ENCODE measurements at places on chromosomes 5 and 9.

GRCh38 chr5:142095651-142096330, 12.8 kb upstream of the NDFIP1 start:
- no peak for DNase-seq

DNA sequence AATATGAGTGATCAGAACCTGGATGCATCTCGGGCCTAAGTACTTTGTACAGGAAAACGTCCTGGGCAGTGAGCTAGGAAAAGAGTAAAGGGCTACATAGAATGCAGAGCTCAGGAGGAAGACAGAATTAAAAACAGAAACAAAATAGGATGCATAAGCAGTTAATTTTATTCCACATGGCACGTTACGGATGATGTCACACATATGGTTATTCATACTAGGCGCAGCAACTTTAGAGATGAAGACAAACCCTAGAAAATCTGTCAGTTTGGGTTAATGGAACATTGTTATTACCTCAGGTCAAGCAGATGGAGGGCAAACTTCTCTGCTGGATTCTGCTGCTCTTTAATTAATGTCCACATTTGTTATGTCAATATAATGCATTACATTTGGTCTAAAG, 445.4 kb downstream of the ANXA1 start:
- no peak for DNase-seq

DNA sequence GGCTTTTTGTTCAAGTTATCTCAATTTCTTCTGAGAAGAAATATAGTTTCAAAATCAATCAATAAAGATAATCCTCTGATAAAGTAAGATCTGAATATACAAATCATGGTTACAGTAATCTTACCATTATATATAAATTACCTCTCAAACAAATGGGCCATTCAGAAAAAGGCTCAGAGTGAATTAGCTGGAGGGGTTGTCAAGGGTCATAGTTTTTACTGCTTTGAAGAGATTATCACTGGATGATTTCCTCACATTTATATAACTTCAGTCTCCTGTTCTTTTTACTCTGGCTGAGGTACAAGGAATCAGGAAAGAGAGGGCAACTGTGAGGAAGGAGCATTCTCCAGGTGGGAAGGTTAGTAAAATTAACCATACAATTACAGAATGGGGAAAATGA, 148.6 kb upstream of the ELL2 start:
- DNase-seq, result no peak

DNA sequence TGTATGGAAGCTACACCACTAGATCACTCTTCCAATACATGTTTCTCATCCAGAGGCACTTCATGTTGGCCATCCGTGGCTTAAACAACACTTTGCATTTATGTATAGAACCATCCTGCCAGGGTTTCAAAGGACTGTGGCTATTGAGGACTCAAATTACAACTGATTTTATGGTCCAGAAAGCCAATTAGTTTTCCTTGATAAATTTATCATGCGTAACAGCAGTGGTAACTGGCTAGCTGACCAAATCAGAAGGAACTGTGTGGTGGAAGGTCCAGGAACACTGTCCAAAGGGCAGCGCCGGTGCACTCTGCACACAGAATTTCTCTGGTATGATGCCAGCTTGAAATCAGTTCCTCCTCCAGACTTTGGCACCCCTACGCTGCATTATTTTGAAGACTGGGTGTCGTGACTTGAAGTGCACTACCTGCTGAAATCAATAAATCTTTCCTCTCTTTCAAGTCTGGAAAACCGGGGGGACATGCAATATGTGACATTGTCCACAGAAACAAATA, 69.3 kb upstream of the TMEM252 start:
- DNase-seq, result no peak

GRCh38 chr5:40720069-40720468, 35.7 kb downstream of the TTC33 start:
- no peak for DNase-seq
